Smooth muscle cell of the coronary artery (primary cell): ENCODE measurements at places on chromosomes 16 and 17. TPM values are rescaled to one million over a fixed set of nuclear protein-coding genes. Genes with fewer than 3 reads are reported as not detected.

Gene ETV4
- 0.23 and 2.9 TPM in 2 replicates for total RNA-seq

Gene TRPV3
- 0.23 and 1.8 TPM in 2 replicates for total RNA-seq

Gene MT1F
- 1.2 TPM in 1 of 2 replicates, not detected in the other for total RNA-seq

Gene SETD1A
- 1.6 and 2.2 TPM in 2 replicates for total RNA-seq

Gene PPL
- total RNA-seq = 0.68 and 201 TPM in 2 replicates

Gene ARSG
- total RNA-seq = 0.98 and 5.1 TPM in 2 replicates

Gene EME1
- 0.59 and 2.6 TPM in 2 replicates for total RNA-seq

Gene KRT27
- not detected in 2 replicates for total RNA-seq

Gene KRTAP9-8
- not detected in 2 replicates for total RNA-seq

Gene KRT37
- not detected in 2 replicates for total RNA-seq

Gene OR1F1
- not detected in 2 replicates for total RNA-seq

Gene CCDC200
- not detected in 2 replicates for total RNA-seq

Gene C17orf50
- not detected in 2 replicates for total RNA-seq

Gene CA5A
- total RNA-seq = not detected in 2 replicates

Gene CDRT15L2
- not detected in 2 replicates for total RNA-seq
